CD4-positive, alpha-beta T cell treated with Interleukin-6 at 100 ng/mL for 8 hours (primary cell): ENCODE measurements at places on chromosomes 3 and 15.
A peak's percentile ranks its signal among the peaks of the same experiment; 100 is the strongest.

DNA sequence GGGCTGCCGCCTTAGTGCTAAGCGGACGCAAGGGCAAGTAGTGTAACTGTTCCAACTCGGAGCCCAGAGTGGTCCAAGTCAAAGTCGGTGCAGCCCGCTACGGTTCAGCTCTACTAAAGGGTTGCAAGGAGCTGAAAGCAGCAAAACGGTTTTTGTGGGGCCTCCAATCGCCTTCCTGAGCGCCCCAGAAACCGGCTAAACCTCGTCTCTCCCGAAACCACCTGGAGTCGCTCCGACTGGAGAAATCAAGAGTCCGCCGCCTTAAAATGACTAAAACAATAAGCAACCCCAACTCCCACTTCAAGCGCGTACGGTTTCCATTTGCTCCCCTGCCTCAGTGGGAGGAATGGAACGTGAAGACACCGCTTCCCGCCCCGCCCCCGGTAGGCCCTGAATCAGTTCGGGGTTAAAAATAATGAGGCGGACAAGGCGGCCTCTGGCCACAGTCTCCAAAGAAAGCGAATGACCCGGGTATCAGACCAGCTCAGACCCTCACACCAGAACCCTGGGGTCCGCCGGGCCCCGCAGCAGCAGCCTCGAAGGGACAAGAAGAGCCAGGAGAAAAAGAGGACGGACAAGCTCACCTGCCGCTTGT is 401 bp downstream of the SEC11A start:
- DNase-seq, result no peak

- DNase-seq, result no peak
Measured at GRCh38 chr3:172040078-172040980, 951 bp downstream of the FNDC3B start.

DNA sequence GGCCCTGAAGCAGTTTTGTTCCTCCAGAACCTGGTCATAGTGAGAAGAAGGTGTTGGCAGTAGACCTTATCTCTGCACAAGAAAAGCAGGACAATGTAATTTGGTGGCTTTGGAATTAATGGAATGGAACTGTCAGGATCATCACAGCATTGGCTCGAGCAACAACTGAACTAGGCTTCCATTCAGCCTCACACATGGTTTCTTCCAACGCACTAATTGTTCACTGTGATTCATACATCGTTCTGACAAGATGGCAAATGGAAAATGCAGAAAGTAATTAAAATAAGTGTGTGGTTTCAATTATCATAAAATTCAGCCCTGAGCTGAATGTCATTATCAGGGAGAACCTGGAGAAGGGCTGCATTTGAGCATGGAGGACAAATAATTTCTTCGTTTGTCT is 80.6 kb downstream of the MFSD1 start:
- DNase-seq, result no peak

DNA sequence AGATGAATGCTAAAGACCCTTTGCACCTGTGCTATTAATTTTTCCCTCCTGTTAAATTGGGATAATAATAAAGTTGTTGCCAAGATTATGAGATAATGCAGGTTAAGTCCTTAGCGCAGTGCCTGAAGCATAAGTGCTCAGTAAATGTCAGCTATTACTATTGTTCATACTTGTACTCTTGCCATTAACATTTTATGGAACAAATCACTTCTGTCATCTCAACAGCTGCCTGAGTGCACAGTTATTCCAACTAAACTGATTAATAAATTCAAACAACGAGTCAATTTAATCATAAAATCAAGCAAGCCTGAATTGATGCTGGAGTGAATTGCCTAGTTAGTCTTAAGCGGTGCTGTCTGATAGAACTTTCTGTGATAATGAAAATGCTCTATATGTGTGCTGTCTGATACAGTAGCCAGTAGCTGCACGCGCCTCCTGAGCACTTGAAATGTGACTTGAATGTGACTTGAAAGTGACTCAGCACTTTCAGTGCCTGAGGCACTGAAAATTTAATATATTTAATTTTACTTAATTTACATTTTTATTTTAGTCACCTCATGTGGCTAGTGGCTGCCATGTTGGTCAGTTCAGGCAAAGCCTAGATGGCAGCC is 198.7 kb upstream of the PFN2 start:
- no peak for DNase-seq

DNA sequence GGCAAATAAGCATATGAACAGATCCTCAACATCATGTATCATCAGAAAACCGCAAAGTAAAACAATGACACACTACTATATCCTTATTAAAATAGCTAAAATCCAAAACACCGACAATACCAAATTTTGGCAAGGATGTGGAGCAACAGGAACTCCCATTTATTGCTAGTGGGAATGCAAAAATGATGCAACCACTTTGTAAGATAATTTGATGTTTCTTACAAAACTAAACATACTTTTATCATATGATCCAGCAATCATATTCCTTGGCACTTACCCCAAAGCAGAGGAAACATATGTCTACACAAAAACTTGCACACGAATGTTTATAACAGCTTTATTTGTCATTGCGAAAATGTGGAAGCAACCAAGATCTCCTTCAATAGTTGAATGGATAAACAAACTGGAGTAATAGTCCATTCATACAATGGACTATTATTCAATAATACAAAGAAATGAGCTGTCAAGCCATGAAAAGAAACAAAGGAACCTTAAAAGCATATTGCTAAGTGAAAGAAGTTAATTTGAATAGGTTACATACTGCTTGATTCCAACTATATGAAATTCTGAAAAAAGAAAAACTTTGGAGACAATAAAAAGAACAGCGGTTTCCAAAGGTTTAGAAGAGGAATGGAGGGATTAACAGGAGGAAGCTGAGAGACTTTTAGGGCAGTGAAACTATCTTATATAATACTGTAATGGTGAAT is 172.0 kb downstream of the VPS13C start:
- no peak for DNase-seq

DNA sequence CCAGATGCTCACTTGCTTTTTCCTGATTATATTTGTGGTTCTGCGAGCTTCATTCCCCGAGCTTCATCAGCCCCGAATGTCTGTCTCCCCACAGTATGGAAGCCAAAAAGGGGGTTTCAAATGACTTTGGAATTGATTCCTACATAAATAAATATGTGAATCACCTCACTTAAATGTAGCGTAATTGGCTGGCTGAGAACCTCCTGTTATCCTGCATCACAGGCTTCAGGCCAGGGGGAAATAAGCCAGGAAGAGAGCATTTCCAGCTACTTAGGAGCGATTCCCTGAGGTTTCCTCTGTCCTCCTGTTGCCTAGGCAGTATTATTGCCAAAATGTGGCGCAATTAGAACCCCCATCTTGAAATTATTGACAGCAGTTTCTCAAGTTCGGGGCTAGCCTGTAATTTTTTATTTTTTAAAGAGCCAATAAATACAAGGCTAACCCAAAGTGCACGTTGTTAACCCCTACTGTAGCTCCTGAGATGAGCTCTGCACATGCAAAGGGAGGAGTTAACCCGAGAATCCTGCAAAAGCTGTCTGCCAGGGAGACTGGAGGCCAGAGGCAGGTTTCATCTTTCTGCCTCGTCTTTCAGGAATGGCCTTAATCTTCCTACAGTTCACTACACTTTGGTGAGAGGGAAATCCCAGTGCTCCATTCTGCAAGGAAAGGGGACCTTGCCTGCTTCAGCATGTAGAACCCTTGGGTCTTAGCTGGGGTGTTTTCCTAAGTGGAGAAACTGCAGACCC is 148.2 kb downstream of the ADAMTS9 start:
- DNase-seq, result no peak

DNA sequence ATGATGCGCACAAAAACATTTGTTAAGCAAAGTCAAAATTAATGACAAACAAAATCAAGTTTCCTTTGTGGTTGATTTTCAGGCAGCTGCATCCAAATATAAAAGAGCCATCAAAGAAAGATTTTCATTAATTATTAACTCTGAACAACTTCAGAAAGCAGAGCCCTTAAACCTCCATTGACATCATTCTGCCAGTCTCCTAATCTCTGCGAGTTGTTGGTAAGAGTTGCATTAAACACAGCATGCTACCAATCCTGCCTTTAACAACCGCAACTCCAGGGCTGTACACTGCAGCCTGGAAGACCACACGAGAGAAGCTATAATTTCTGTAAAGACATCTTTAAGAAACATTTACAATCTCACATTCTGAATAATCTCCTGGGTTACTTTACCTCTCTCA is 204.6 kb downstream of the NR2F2 start:
- DNase-seq, result no peak

DNA sequence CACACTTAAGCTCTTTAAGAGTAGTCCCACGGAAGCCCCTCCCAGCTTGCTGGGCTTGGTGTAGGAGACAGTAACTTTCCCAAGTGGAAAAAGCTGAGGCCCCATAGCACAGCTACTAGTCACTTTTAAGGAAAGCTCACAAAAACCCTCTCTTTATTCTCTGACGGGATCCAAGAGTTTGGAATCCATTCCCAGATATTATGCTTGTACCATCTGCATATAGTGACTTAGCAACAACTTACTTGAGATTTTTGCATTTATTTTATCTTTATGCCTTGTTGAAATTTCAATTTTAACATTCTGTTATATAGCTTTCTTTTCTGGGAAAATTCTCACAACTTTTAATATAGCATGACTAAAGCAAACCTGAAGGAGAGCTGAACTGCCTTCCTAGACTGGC is 19.5 kb downstream of the GPR15 start:
- no peak for DNase-seq

DNA sequence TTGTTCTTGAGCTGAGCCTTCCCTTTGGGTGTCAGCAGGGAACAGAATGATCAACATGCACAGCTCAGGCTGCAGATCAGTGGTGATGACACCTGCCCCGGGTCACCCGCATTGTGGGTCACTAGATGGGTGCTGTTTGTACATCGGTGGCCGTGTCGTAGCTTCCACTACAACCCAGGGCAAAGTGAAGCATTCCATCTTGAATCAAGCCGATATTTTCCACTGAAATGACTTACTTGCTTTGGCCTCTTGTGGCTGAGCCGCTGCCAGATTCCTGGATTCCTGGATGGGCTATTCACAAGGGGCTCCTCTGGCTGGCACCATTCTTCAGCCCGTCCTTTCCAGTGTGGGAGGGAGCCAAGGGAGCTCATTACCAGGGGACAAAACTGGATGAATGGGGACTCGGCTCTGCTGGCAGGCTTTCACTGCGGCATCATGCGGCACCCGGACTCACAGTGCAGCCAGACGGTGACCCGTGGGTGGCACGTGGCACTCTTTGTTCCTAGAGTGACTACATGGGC is 65.6 kb downstream of the SLCO3A1 start:
- DNase-seq, result no peak

DNA sequence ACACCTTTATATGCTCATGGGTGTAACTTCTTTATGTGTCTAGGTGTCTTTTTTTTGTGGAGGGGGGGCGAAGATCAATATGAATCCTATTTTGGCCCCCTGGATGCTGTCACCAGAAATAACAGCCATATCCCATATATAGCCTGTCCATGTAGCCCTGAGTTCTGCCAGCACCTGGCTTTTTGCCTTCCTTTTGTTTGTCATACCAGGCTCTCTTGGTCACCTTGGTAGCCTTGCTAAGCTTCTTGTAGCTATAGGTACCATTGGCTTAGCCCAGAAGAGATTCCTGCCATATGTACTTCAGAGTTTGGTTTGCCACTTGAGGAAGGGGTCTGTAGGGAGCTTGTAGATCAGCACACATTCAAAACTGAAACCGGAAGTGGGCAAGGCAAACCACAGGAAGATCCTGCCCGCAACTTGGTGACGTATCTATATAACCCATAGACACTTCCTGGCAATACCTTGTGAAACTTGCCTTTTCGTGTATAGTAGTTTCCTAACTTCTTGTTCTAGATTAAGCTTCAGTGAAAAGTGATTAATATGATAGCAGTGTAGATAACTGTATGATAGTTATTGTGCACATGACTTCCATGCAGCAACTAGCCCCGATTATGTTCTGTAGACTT is 11.9 kb downstream of the RASA2 start:
- peak; percentile 92 for DNase-seq

GRCh38 chr3:40055956-40056355 is 246.5 kb downstream of the MYRIP start:
- DNase-seq, result no peak

GRCh38 chr3:79154865-79155264 is 612.9 kb downstream of the ROBO1 start:
- no peak for DNase-seq

DNA sequence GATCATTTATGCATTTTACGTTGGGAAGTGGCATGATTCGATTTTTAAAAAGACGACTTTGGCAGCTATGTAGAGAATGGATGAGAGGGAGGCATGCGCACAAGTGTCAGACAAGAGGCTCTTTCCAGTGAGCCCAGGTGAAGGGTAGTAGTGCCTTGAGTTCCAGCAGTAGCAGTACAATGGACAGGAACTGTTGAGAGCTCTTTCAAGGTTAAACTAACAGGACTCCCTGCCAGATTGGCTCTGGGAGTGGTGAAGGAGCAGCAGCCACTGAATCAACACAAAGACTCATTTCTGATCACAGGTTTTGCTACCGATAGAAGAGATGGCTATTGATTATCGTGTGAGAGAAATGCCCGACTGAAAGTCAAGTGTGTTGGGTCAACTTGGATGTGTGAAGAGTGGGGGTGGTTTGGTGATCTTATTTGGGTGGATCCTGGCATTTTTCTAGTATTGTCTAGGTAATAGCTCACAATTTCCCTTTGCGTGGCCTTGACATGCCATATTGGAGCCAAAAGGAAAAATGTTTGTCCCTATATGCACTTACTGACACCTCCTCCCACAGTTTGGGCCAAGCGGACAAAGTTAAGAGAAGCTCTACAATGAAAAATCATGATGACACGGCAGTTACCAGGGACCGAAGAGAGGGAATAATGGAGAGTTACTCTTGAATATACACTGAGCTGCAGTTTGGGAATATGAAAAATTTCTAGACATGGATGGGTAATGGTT is 81.6 kb upstream of the MDFIC2 start:
- DNase-seq, result no peak

DNA sequence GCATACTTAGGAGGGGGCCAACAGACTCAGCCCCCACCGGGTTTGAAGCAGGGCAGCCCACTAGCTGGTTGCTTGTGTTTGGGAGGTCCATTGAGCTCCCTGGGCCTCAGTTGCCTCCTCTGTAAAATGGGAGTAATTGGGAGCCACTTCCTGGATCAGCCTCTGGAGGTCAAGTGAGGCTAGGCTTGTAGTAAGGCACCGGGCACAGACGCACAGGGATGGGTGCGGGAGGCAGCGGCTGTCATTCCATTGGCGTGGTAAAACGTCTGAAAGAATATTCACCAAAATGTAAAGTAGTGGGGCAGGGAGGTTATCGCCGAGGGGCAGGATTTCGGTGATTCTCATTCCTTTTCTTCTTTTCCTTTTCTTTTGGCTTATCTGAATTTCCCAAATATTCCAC is 64.6 kb downstream of the TLE3 start:
- no peak for DNase-seq

GRCh38 chr15:95559875-95560394 is 770.6 kb upstream of the NR2F2 start:
- no peak for DNase-seq

GRCh38 chr15:25793354-25794050 is 69.6 kb downstream of the ATP10A start:
- no peak for DNase-seq

GRCh38 chr15:64048781-64049460 is 2.6 kb upstream of the DAPK2 start:
- DNase-seq, result no peak

GRCh38 chr15:73957276-73957675 is 31.0 kb downstream of the LOXL1 start:
- no peak for DNase-seq

GRCh38 chr15:89912145-89912673 is 543 bp downstream of the ARPIN start:
- no peak for DNase-seq

GRCh38 chr3:26316472-26316871 is 306.1 kb upstream of the LRRC3B start:
- no peak for DNase-seq

- DNase-seq, result no peak
Measured at GRCh38 chr3:37806505-37807200, 55.0 kb upstream of the CTDSPL start.
